ENCODE measurements at places on chromosomes 5 and 9.

GRCh38 chr5:149212198-149212951 is 59.3 kb upstream of the AFAP1L1 start:
- no peak for DNase-seq

DNA sequence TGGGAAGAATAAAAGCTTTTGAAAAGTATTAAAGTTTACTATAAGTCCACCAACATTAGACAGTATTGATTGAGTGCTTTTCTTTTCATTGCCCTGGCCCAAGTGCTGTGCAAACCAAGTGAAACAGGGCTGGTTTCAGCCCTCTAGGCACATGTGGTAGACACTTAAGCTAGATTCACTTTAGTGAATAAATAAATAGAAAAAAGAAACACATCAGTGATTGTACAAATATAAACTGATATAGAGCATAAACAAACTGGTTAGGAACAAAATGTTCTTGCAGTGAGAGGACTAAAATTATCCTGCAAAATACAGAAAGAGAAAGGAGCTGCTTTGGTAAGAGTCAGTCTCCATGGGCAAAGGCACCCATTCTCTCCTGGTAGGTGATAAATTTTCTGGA is 29.7 kb downstream of the ACTBL2 start:
- no peak for DNase-seq

GRCh38 chr5:68423154-68423811 is 207.7 kb downstream of the PIK3R1 start:
- DNase-seq, result no peak

- no peak for DNase-seq
Observed at GRCh38 chr5:74765929-74766328, 988 bp downstream of the GFM2 start.

GRCh38 chr5:169067751-169068173 is 233.2 kb downstream of the SLIT3 start:
- DNase-seq, result no peak

GRCh38 chr5:62942384-62942783 is 363.8 kb downstream of the LRRC70 start:
- no peak for DNase-seq

GRCh38 chr9:135385793-135386192 is 93.8 kb upstream of the PPP1R26 start:
- no peak for DNase-seq

GRCh38 chr5:109748546-109748945 is 58.8 kb downstream of the MAN2A1 start:
- DNase-seq, result peak; percentile 22

Data from SW 1271 (cell line).